ENCODE measurements at places on chromosomes 2 and 18.

DNA sequence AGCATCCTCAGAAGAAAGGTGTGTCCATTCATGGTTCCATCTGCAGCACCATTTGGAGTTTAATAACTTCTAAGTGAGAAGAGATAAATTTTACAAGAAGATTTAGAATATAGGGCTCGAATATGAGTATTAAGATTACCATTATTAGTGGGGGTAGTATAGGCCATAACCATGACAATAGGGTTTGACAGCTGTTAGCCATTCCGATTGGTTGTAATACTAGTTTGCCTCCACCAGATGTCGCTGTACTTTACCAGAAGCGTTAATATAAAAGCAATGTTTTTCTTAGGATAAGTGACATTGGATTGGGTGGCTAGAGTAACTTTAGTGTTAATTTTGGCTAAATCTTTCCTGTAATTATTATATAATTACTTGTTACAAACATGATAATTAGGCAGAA lies 107.5 kb upstream of the SRD5A2 start:
- peak; percentile 5 for DNase-seq

DNA sequence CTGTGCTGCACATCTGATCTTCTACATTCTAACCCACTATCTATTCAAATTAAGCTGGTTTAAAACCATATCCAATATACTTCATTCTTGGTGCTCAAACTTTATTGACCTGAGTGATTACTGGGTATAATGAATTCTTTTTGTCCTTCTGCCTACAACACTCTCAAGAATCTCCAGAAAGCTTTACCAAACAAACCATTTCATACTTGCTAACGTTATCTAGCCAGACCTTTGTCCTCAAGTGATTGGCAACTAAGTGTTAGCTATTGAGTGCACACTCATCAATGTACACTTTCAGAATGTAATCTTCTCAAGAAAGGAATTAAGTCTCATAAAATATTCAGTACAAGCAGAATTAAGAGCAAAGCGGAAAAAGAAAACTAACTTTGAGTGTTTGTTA lies 1.4 kb downstream of the SUCLG1 start:
- DNase-seq = no peak

DNA sequence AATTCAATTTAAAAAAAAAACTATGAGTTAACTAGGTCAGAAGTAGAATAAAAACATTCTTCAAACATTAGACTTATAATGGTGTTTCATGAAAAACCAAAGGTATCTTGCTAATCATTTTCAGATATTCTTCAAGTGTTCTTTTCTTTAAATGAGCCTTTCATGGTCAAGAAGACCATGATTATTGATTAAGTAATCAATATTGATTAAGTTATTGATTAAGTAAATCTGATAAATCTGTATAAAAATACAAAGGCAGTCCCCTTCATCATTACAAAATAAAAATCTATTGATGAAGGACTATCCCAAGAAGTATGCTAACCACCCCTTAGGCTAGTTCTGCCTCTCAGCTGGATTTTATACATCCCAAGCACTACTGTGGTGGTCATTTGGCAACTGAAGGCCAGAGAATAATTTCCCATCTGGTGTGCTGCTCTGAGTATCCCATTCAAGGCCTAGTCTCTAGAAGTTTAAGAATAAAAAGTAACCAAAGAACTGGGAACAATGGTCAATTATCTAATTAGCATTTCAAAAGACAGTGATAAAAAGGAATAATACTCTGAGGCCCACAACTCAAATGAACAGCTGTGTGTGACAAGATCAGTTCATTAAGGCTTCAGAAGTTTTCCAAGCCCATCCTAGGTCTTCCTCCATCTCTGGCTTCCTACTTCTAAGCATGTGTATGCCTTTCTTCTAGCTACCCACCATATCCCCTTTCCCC lies 63.5 kb downstream of the TCF4 start:
- DNase-seq = no peak

DNA sequence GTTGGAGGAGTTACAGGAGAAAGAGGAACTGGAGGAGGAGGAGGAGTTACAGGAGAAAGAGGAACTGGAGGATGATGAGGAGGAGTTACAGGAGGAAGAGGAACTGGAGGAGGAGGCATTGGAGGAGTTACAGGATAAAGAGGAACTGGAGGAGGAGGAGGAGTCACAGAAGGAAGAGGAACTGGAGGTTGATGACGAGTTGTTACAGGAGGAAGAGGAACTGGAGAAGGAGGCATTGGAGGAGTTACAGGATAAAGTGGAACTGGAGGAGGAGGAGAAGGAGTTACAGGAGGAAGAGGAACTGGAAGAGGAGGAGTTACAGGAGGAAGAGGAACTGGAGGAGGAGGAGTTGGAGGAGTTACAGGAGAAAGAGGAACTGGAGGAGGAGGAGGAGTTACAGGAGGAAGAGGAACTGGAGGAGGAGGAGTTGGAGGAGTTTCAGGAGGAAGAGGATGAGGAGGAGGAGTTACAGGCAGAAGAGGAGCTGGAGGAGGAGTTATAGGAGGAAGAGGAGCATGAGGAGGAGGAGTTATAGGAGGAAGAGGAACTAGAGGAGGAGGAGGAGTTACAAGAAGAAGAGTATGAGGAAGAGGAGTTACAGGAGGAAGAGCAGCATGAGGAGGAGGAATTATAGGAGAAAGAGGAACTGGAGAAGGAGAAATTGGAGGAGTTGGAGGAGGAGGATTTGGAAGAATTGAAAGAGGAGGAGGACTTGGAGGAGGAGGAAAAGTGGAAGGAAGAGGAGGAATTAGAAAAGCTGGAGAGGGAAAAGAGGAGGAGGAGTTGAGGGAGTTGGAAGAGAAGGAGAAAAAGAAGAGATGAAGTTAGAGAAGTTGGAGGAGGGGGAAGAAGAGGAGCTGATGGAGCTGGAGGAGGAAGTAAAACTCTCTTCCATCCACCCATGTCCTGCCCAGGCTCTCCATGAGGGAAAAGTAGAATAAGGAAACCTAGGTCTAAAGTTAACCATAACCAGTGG lies 37.2 kb downstream of the CLASP1 start:
- no peak for DNase-seq

- DNase-seq = peak; percentile 20
Observed at GRCh38 chr18:3411854-3412268, 38.1 kb upstream of the TGIF1 start.

DNA sequence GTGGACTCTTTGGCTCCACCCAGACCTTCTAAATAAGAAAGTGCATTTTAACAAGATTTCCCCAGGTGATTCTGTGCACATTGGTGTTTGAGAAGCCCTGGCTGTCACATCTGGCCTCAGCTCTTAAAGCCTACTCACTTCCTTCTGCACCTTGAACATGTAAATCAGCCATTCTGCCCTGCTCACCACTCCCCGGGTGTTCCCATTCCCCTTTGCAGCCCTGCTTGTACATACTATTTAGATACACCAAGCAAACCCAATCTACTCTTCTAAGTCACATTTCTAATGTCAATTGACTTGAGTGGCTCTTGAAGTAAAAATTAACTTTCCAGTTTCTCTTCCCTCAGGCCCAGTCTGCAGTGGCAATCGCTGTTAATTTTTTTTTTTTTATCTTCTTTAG lies 13.1 kb upstream of the SCN1A start:
- no peak for DNase-seq

DNA sequence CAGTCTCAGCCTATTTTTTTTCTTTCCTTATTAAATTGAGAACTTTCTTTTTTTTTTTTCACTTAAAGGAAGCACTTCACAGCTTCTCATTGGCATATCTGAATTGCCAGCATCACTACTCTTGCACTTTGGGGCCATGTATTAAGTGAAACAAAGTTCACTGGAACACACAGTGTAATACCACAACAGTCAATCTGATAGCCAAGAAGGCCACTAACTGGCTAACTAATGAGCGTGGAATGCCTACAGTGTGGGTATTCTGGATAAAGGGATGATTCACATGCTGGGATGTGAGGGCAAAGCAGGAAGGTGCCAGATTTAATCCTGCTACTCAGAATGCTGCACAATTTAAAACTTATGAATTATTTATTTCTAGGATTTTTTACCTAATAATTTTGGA lies 11.7 kb upstream of the C18orf63 start:
- DNase-seq = no peak

- no peak for DNase-seq
Observed at GRCh38 chr2:86226070-86226469, 26.8 kb downstream of the MRPL35 start.

- no peak for DNase-seq
Observed at GRCh38 chr2:234044157-234044556, 6.3 kb upstream of the SPP2 start.

DNA sequence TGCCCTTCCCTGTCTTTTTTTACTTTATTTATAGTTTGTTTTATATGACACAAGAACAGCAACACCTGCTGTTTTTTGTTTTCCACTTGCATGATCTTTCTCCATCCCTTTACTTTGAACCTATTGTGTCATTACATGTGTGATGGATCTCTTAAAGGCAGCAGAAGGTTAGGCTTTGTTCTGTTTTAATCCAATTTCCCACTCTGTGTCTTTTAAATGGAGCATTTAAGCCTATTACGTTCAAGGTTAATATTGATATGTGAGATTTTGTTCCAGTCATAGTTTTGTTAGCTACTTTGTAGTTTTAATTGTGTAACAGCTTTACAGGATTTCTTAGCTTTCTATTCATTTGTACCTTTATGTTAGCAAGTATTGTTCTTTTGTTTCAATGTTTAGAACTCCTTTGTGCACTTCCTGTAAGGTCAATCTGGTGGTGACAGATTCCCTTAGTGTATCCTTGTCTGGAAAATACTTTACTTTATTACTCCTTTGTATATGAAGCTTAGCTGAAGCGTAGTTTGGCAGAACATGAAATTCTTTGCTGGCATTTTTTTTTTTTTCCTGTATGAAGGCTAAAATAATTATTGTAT lies 1443.0 kb upstream of the LRRTM1 start:
- no peak for DNase-seq

- DNase-seq = no peak
Observed at GRCh38 chr2:126299469-126299976, 356.4 kb upstream of the GYPC start.

DNA sequence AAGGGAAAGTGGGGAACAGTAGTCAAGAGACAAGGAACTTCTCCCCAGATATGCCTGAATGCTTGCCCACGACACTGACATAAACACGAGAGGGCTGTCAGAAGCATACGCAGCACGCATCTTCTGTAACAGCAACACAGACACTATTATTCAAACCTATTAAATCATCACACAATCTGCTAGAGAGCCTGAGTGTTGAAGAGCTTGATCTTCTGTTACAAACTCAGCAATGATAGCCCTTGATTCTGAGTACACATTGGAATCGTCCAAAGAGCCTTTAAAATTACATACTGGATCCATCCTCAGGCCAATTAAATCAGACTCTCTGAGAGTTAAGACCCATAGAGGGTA lies 111.6 kb downstream of the ZNF521 start:
- DNase-seq = no peak

- no peak for DNase-seq
Observed at GRCh38 chr2:57190007-57190406, 856.6 kb upstream of the VRK2 start.

GRCh38 chr2:57444752-57445430 lies 601.7 kb upstream of the VRK2 start:
- no peak for DNase-seq

DNA sequence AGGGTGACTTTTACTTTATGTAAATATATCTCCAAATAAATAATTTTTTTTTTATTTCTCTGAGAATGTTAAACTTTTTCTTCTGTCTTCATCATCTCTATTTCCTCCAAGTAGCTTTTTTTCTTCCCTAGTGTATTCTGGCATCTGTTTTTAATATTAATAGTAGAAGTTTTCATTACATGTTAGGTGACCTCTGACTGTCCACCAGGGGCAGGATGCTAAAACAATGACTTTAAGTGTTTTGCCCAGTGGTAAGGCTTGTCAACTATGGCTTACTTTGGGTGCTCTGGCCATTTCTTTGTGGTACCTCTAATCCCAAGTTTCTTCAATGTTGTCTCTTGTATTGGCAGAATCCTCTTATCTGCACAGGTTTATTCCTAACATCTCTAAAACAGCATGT lies 127.1 kb downstream of the SRBD1 start:
- DNase-seq = no peak

- DNase-seq = no peak
Observed at GRCh38 chr2:181122601-181123000, 142.2 kb downstream of the UBE2E3 start.

GRCh38 chr2:151999053-151999452 lies 99.8 kb downstream of the CACNB4 start:
- peak; percentile 47 for DNase-seq

DNA sequence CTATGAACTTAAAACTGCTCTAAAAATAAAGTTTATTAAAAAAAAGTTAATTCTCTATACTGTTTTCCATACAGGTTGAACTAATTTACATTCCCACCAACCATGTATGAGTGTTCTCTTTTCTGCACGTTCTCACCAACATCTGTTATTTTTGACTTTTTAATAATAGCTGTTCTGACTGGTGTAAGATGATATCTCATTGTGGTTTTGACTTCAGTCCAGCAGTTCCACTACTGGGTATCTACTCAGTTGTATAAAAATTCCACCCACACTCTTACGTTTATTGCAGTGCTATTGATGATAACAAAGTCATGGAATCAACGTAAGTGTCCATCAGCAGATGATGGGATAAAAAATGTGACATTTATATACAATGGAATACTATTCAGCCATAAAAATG lies 33.7 kb downstream of the SPAG16 start:
- DNase-seq = no peak

DNA sequence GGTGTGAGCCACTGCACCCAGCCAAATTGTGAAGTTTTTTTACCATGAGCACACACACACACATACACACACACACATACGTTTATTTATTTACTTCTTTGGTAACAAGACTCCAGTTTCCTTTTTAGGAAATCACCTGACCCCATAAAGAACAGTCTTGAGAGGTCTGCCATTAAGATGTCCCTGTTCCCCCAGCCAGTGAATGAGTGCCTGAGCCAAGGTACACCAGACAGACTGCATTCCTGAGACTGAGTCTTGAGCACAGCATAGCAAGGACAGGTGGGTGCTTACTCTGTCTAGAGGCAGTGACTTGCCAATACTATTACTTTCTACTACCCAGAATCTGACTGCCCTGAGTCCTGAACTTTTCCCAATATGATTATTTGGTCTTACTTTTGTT lies 167.2 kb upstream of the SATB2 start:
- no peak for DNase-seq

GRCh38 chr2:174918886-174919526 lies 86.2 kb downstream of the CHN1 start:
- no peak for DNase-seq

DNA sequence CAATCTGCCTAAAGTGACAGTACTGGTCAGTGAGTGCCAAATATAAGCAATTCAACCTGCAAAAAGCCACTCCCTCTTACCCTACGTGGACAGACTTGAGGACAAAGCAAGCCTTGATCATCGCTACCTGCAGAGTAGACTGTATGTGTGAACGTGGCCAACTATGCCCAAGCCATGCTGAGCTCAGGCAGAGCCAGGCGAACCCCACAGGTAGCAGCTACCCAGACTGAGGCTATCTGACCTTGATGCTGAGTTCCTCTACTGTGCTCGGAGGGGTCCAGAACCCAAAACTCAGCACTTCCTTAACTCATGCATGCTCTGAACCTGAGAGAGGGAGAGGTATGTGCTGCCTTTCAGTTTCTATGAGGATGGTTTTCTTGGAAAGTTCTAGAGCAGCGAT lies 63.5 kb upstream of the TMEM200C start:
- DNase-seq = no peak

GRCh38 chr2:25388491-25388890 lies 46.8 kb upstream of the DNMT3A start:
- DNase-seq = no peak

Measured in CD4-positive, alpha-beta T cell treated with Interleukin-4 for 4 hours (primary cell).